ENCODE measurements at places on chromosomes 16 and 17.

- no peak for DNase-seq
Measured at GRCh38 chr17:29008591-29008990, 2.8 kb upstream of the SEZ6 start.

DNA sequence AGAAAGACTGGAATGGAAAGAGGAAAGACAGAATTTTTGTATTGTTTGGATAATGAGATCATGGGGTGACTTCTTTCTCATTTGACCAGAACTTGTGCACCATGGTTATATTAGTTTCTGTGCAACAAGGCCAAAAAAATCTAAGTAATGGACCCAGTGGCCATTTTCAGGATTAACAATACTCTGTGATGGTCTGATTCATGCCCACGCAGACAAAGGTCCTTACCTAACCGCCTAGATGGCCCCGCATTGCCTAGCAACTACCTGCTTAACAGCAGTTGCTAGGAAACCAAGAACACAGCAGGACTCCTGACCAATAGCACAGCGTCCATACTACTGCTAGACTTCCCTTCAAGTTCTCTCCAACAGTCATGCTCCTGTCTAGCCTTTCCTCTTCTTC, 22.4 kb downstream of the MIS12 start:
- DNase-seq, result no peak

DNA sequence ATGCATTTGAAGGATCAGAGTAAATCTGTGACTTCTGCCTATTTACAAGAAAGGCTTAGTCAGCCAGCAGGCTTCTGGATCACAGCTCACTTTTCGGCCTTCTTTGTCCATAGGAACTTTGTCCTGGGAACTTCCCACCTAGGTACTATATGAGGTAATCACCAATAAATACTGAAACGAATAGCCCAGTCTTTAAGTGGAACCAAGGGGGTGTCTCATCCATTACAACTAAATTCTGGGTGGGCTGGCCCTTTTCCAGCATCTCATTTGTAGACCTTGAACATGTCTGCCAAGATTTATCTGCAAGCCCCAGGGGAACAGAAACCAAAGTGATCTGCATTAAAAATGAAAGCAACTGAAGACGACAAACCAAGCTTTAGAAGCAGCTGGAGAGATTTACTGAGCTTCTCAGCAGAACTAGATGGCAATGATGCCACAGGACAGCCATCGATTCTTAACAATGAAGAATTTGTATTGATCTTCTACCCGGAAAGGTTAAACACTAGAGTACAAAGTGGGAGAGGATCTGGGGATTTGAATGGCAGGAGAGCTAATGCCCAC, 55.5 kb downstream of the SNX11 start:
- no peak for DNase-seq

DNA sequence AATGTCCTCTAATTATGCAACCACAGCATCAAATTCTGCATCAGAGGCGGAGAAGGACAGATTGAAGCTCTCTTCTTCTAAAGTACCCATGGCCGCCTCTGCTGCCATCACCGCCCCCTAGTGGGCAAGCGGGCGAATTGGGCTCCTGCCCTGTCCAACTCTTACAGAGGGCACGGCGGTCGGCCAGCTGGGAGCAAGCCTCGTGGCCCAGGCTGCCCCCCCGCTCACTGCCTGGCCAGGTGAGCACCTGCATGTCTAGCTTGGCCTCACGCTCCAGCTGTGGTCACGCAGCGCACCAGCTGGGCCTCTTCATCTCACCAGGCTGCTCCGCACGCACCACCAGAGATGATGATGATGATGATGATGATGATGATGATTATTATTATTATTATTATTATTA, 146.1 kb upstream of the TOM1L1 start:
- DNase-seq, result no peak

DNA sequence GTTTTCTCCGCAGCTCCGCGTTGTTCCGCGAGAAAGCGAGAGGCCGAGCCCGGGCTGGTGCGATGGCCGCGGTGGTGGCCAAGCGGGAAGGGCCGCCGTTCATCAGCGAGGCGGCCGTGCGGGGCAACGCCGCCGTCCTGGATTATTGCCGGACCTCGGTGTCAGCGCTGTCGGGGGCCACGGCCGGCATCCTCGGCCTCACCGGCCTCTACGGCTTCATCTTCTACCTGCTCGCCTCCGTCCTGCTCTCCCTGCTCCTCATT, 404 bp downstream of the EMC6 start:
- DNase-seq, result no peak

DNA sequence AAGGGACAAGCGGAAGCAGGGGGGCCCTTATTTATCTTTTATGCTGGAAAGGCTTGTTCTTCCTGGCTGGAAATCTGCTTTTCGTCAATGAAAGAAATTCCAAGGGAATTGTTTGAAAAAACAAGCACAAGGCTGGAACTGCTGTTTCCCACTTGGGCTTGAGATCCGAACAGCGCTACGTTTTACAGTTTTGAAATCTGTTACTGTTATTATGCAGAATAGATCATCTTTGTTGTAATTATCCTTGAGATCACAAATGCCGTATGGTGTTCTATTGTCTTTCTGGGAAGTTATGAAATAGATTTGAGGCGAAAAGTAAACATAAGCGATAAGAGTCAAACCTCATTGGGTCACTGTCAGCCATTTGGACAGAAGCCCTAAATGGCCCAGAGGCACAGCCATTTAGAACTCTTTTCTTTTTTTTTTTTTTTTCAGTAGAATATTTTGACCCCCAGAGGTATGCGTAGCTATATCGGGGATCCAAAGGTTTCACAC, 223.3 kb downstream of the IRX3 start:
- DNase-seq, result no peak

DNA sequence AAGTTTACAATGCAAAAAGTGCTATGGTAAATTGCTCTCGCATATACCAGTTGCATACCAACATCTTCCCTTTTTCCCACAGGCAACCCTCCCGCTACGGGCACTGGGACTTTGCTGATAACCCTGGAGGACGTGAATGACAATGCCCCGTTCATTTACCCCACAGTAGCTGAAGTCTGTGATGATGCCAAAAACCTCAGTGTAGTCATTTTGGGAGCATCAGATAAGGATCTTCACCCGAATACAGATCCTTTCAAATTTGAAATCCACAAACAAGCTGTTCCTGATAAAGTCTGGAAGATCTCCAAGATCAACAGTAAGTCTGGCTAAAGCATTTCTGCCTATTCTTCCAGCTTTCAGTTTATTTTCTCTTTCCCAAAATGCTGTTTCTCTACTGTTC, 27.9 kb upstream of the HSBP1 start:
- DNase-seq, result no peak

DNA sequence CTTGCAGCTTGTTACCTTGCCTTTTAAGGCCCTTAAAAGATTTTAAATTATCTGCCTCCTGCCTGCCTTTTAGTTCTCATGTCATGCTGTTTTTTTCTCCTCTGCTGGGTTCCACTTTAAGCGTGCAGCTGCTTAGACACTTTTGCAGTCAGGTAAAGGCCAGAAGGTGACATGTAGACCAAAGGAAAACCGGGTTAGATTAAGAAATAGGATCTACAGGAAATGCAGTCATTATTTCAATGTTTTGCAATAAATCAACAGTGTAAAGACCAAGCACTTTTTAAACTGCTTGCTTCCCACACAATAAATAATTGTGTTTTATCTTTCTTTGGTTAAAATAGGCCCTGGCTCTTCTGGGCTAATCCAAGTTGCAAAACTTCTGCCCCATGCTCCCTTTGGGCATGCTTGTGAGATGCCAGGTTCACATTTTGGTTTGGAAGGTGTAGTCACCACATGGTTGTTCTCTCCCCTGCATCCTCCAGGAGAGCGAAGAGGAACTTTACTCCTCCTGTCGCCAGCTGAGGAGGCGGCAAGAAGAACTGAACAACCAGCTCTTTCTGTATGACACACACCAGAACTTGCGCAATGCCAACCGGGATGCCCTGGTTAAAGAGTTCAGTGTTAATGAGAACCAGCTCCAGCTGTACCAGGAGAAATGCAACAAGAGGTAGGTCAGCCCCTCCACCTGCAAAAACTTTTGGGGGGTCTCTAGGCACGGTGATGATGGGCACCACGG, 54.9 kb downstream of the SDR42E1 start:
- no peak for DNase-seq

- DNase-seq, result no peak
Measured at GRCh38 chr16:17416461-17417311, 54.1 kb downstream of the XYLT1 start.

DNA sequence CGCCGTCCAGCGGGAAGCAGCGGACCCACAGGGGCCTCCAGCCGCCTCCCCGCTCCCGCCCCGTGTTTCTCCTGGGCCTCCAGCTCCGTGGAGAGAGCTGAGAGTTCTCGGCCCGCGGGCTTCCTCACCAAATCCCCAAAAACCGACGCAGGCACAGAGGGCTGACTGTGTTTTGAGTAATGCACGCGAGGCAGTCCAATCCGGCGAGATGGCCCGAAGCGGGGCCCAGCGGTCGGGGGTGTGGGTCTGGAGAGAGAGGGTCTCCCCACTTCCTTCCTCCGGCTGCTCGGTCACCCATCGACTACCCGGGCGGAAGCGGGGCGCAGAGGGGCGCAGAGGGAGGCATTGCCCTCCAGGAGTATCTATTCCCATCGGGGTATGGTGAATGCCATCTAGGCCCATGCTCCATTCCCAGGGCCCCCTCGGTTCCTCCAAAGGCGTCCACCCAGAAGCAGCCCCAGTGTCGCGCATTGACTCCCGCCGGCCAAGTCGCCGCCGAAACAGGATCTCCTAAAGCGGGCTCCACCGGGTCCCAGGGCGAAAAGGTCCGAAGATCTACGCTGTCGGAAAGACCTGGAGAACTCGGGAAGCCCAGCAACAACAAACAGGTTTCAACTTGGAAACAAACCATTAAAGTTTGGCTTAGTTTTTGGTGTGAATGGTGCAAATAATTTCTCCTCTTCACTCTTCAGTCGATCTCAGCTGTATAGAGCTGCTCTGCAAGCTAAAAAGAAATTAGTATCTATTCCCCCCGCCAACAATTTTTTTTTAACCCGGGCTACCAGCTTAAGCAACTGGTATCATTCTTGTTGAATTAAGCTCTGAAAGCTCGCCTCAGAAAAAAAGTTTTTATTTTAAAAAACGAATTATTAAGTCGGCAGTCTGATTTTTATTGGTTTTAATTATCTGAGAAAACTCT, 19.2 kb upstream of the HOXB13 start:
- no peak for DNase-seq

DNA sequence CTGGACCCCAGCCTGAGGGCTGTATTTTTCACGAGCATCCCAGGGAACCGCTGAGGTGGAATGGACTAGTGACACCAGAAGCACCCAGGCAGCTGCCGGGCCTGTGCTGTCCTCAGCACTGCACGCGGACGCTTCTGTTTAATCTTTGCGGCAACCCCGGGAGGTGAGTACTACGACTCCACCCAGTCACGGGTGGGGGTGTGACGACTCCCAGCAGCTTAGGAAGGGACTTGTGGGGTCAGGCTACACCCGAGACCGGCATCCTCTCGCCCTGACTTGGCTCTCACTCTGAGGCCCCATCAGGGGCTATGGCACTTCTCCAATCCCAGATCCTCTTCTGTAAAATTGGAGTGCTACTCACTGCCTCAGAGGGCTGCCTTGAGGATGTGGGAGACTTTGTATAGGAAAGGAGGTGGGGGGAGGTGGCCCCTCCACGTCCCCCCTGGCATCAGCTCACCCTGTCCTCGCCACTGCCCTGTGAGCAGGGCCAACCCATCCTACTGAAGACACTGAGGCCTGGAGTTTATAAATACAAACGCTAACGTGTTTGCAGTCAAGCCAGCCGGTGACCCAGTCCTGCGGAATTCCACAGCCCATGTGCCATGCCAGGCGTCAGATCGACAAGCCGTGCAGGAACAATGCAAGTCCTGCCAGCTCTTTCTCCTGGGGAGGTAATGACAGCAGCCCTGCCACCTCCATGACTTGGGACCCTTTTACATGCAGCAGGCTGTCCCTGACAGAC, 44.4 kb downstream of the PPL start:
- no peak for DNase-seq

DNA sequence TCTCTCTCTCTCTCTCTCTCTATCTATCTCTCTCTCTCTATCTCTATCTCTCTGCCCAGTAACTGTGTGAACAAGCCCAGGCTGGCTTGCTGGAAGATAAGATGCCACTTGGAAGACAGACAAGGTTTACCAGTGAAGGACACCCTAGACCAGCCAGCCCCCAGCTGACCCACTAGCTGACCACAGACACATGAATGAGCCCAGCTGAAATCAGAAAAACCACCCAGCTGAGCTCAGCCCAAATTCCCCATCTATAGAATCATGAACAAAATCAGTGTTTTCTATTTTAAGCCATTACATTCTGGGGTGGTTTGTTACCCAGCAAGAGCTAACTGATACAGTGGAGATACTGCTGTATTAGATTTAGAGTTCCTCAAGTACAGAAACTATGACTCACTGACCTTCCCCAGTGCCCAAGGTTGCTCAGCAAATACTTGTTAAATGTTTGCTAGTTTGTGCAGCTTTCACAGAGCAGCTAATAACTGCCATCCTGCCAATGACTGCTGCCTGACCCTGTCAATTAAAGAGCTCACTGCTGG, 18.0 kb downstream of the EMP2 start:
- no peak for DNase-seq

DNA sequence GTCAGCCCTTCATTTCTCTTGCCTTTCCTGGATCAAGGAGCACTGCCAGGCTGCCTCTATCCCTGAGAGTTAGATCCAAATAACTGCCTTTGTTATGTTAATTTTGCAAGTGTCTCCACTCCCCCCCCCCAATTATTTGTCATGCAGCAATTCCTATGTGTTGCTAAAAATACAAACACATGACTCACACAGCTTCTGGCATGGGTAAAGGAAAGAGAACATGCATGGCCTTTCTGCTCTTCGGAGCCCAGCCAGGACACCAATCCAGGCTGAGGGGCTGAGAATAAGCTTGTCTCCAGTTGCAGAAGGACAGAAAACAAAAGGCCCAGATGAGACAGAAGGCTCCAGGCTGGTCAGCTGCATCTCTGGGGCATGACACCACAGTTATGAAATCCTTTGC, 148.0 kb upstream of the TNRC6C start:
- no peak for DNase-seq

DNA sequence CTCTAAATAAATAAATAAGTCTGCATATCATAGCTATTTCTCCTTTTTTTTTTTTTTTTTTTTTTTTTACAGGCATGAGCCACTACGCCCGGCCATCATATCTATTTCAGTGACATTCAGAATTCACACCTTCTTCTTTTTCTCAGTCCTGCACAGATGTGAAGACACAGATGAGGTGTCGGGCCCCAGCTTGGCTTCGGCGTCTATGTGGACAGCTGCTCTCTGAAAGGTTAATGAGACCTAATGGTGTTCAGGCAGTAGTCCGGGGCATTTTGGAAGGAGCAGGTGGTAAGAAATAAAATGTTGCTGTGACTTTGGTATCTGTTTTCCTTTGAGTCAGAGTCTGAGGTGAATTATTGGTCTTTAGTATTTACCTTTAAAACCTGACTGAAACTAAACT, 23.6 kb downstream of the TANGO6 start:
- no peak for DNase-seq

Measured in activated CD4-positive, CD25-positive, alpha-beta regulatory T cell (primary cell).